ENCODE measurements at places on chromosomes 16 and 17. TPM values are rescaled to one million over a fixed set of nuclear protein-coding genes. Genes with fewer than 3 reads are reported as not detected.

The ITGAX gene
- total RNA-seq = 0.76 TPM

The KRTAP2-2 gene
- total RNA-seq = not detected

The MFAP4 gene
- under 0.01 TPM for total RNA-seq

The CA10 gene
- not detected for total RNA-seq

The CHST4 gene
- not detected for total RNA-seq

The CSH1 gene
- total RNA-seq = not detected

The KRT26 gene
- total RNA-seq = not detected

The CCL23 gene
- total RNA-seq = not detected

The ABCC11 gene
- not detected for total RNA-seq

The TSPOAP1 gene
- total RNA-seq = not detected

The KRT40 gene
- not detected for total RNA-seq

The TMEM235 gene
- total RNA-seq = 0.46 TPM

The KCNH4 gene
- not detected for total RNA-seq

The FBRS gene
- total RNA-seq = 17.2 TPM

The MAF gene
- total RNA-seq = 0.61 TPM

The SEPTIN1 gene
- not detected for total RNA-seq

The NOXO1 gene
- not detected for total RNA-seq

Data from epithelial cell of umbilical artery (primary cell).